ENCODE measurements at places on chromosomes 11 and 22.

DNA sequence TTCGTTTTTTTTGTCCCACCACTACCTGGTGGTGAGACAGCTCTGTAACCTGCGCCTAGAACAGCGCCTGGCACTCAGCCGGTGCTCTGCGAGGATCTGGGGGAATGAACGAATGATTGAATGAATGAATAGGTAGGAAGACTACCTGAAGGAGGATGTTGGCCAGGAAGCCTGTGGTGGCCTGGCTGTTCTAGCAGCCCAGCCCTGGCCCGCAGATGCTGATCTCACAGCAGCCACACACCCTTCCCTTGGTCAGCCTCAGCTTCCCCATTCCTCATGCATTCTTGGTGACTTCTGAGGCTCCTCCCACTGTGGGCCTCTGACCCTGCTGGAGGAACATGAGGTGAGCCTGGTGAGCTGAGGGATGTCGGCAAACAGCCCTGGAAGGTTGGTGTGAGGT lies 3.7 kb downstream of the TRPM5 start:
- no peak for DNase-seq

- DNase-seq = no peak
These were observed 885 bp downstream of the TRMU start for GRCh38 chr22:46336119-46337078.

DNA sequence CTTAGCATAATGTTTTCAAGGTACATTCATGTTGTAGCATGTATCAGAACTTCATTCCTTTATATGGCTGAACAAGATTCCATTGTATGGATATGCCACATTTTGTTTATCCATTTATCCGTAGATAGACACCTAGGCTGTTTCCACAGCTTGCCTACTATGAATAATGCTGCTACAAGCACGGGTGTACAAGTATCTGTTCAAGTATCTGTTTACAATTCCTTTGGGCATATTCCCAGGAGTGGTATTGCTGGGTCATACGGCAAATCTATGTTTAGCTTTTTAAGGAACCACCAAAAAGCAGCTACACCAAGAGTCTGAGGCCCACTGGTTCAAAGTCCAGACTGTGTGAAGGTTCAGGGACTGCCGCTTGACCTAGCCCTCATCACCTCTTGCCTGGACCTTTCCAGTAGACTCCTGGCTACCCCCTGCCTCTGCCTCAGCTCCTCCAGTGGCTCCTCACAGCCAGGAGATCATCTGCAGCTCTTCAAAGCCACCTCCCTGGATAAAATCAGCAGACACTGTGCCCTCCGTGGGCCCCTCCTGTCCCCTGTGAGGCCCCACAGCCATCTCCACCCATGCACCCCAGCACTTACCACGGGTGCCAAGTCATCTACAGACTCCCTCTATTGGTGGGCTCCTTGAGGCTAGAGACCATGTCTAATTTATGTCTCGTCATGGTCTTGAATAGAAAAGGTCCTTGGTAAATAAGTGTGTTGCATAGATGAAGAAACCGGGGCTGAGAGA lies 160.3 kb downstream of the MN1 start:
- DNase-seq = no peak

DNA sequence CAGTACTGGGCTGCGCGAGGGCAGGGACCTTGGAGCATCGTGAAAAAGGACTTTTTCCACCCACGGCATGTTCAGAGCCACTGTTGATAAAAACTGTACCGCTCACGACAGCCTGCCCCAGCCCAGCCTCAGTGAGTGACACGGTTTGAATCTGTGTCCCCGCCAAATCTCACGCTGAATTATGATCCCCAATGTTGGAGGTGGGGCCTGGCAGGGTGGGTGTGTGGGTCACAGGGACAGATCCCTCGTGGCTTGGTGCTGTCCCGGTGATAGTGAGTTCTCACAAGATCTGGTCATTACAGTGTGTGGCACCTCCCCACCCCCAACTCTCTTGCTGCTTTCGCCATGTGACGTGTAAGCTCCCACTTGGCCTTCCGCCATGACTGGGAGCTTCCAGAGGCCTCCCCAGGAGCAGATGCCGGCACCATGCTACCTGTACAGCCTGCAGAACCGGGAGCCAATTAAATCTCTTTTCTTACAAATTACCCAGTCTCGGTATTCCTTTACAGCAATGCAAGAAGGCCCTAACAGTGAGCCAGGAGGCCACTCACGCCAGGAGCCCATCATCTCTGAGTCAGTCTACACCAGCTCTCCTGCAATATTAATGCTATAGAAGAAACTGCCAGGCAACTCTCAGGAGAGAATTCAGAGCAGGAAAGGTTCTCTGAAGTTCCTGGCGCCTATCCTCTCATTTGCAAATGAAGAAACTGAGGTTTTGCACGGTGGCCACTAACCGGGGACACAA lies 1.3 kb downstream of the TOLLIP start:
- DNase-seq = no peak

Measured in T-helper 2 cell (primary cell).